ENCODE measurements at places on chromosomes 5 and 9. TPM values are rescaled to one million over a fixed set of nuclear protein-coding genes. Genes with fewer than 3 reads are reported as not detected.

DNA sequence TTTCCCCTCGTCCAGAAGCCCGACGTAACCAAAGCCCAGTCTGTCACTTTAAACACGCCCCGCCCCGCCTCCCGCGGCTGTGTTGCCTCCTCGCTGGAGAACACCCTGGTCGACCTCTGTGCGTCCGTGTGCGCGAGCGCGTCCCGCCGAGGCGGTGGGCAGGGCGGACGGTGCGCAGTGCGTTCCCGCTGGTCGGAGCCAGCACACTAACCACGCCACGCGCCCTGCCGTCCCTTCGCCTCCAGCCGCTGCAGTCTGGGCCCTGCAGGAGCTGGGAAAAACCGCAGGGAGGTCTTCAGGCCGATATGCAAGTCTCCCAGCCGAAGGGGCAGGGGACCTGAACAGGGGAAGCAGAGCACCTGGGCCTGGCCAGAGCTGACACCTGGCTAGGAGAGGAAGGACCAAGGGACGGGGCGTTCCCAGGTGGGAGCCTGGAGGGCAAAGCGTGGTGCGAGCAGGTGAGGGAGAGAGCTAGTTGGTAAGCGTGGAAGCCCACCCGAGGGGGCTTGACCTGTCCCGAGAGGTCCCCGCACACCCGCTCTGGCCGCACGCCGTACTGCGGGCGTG, 1.3 kb upstream of the PHPT1 start:
- DNase-seq, result peak; percentile 91

GRCh38 chr5:13814301-13814700, 130.2 kb downstream of the DNAH5 start:
- no peak for DNase-seq

- no peak for DNase-seq
Observed at GRCh38 chr9:72396247-72397091, 31.5 kb upstream of the ZFAND5 start.

DNA sequence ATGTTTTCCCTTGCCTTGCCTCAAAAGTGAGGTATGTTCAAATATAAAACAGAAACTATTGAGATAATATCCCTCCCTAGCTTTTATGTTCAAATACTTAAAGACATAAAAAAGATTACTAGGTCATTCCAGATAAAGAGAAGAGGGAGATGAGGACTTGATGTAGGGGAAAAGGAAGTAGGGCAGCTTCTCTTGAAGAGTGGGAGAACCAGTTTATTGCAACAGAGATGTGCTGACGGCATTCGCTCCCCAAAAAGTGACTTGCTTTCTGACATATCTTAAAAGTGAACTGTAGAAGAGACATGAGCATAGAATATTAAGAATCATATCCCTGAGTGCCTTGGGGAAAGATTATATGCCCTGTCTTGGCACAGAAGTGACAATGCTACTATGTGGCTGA, 330.2 kb upstream of the NREP start:
- DNase-seq, result no peak

- DNase-seq, result no peak
Observed at GRCh38 chr5:134494780-134495179, 30.7 kb upstream of the JADE2 start.

TTF1 gene
- total RNA-seq, result 41.7 TPM

INSL6 gene
- not detected for total RNA-seq

- DNase-seq, result no peak
Observed at GRCh38 chr9:1980387-1980786, 34.8 kb upstream of the SMARCA2 start.

DNA sequence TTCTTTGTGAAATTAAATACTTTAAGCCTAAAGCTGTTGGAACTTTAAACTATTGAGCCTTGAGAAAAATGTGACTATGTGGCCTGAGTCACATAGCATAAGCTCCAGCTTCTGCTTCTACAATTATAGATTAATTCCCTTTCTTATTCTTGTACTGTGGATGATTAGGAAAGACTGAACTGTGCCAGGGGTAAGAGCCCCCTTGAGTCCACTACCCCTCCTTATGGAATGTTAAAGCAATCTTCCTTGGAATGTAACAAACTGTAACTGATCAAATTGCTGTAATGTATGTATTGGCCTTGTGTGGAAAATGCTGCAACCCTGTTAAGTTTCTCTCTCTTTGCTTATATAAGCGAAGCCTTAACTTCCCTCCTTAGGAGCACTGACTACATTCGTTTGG, 273.2 kb downstream of the FAM170A start:
- DNase-seq, result no peak

LCN10 gene
- not detected for total RNA-seq

Measured in Daoy (cell line).